ENCODE measurements at places on chromosomes 4 and X.
A peak's percentile ranks its signal among the peaks of the same experiment; 100 is the strongest.

DNA sequence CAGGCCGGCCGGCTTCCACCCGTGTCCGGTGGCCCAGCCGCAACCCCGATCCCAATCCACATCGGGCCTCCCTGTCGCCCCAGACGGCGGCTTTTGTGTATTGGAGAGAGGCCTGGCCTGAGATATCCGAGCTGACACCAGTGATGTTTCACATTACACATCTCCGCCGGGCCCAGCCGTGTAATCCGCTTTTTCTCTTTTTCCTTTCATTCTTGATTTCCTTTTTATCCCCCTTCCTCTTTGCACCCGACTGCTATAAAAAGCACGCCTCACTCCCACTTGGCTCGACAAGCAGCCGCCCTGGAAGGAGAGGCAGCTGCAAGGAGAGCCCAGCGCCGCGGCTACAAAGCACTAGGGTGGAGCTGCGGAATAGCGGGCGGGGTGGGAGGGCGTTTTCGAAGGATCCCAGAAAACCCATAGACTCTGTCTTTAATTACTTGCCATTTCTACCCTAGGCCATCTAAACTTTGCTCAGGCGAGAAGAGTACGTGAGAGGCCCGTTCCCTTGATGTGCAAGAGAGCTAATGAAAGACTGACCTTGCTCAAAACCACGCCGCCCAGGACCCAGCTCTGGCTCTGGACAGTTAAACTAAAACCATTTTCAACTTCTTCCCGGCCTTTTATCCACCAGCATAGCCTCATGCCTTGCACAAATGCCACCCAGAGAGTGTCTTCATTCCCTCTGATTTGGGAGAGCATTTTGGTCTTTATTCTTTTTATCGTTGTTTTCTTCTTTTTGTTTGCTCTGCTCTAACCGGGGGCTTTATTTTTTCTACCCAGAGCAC, 3.2 kb downstream of the PITX2 start:
- DNase-seq, result no peak

GRCh38 chr4:144647095-144647561, 1.2 kb downstream of the HHIP start:
- DNase-seq, result no peak

GRCh38 chrX:106404512-106404911, 207.3 kb upstream of the RADX start:
- DNase-seq, result no peak

DNA sequence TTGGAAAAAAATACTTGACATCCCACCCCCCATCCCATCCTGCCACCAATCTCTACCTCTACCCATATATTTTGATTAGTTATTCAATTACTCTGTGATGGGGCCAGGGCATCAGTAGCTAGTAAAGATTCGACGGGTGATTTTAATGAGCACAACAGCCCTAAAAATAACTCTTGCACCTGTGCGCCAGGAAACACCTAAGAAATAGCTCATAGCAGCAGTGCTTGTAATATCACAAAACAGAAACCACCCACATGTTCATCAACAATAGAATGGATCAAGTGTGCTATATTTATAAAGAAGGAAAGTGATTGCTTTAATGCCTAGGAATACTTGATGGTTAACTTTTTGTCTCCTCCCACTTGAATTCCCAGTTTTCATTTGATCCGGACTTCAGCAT, 225.6 kb upstream of the LCORL start:
- no peak for DNase-seq

DNA sequence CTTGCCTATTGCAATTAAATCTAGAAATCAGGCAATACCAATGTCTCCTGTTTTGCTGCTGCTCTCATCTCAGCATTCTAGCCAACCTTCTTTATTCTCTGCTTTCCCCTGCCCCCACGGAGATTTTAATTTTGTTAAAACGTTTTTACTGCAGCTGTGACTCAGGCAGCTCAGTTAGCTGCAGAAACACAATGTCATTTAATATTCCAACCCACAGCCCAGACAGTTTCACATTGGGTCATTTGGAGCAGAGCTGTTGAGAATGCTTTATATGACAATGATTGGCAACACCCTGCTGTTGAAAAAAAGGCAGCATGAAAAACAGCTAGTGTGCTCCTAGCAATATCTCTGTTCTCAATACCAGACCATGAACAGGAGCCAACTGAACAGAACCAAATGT, 12.6 kb upstream of the SLC10A4 start:
- DNase-seq, result no peak

- no peak for DNase-seq
These were observed 176.4 kb downstream of the IL1RAPL2 start for GRCh38 chrX:104742355-104742754.

- DNase-seq, result no peak
These were observed 15.0 kb upstream of the STS start for GRCh38 chrX:7132335-7133049.

DNA sequence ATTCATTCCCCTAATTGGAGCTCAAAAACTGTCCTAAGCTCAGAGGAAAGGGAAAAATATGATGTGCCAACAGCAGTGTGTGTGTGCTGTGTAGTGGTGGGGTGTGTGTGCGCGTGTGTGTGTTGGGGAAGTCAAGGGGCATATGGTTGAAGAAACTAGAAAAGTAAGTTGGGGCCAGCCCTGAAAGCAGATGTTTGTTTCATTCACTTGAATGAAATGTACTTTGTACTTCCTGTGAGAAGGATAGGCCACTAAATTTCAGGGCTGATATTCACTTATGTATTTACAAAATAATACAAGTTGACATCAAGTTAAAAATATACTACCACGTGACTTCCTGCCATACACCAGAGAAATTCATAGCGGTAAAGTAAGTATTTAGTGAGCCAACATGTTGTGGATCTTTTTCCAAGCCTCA, 151.3 kb upstream of the JADE1 start:
- DNase-seq, result no peak

GRCh38 chr4:68630371-68630770, 40.1 kb downstream of the UGT2B15 start:
- no peak for DNase-seq

DNA sequence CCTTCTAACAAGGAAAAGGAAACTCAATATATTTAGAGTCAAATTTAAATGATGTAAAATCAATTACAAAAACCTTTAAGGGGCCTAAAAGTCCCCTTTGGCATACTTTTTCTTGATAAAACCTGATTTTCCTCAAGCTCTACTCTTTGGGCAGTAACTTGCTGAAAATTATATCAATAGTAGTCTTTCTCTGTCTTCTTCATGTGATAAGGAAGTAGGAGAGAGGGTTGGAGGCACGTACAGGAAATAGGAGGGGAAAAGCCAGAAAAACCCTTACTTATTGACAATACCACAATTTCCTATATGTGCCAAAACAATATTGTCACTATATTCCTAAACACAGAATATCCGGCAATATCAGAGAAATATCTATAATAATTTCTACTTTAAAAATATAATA, 9.6 kb downstream of the RHOH start:
- DNase-seq, result no peak

DNA sequence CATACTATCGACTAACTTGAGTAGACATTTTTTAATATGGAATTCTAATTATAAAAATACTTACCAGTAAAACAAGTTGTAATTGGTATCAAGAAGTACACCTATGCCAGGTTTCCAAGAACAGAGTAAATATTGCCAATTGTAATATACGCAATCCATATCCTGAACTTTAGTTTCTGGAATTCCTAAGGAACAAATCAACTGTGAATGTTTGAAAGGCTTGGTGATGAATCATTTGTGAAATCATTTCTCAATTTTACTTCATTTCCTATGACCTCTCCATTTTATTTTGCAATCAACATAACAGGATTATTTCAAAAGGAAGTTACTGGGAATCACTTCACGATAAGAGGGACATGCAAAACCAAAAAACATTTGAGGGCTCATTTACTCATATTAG, 3.7 kb downstream of the IL13RA2 start:
- DNase-seq, result no peak

- no peak for DNase-seq
These were observed 1210.6 kb downstream of the C4orf33 start for GRCh38 chr4:130306566-130306965.

- DNase-seq, result no peak
These were observed 46.1 kb downstream of the EVC start for GRCh38 chr4:5757091-5757490.

DNA sequence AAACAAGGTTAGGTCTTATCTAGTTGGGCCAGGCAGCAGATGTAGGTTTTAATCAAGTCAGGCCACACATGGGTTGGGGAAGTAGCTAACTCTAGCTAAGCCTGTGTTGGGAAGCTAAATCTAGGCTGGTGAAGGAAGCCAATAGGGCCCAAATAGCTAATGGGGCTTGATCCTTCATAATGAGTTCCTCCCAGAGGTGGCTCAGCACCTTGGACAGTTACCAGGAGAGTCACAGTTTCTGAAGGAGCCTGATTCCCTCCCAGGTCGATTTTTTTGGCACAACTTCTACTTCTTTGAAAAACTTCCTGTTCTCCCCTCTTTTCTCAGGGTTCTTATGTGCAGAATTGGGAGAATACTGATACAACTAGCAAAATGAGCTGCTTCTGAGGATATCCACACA, 242.5 kb upstream of the PRPS2 start:
- DNase-seq, result no peak

- DNase-seq, result no peak
These were observed 40.5 kb downstream of the PAGE2 start for GRCh38 chrX:55129361-55129760.

GRCh38 chr4:109434007-109434971, 674 bp downstream of the SEC24B start:
- DNase-seq, result peak; percentile 12

DNA sequence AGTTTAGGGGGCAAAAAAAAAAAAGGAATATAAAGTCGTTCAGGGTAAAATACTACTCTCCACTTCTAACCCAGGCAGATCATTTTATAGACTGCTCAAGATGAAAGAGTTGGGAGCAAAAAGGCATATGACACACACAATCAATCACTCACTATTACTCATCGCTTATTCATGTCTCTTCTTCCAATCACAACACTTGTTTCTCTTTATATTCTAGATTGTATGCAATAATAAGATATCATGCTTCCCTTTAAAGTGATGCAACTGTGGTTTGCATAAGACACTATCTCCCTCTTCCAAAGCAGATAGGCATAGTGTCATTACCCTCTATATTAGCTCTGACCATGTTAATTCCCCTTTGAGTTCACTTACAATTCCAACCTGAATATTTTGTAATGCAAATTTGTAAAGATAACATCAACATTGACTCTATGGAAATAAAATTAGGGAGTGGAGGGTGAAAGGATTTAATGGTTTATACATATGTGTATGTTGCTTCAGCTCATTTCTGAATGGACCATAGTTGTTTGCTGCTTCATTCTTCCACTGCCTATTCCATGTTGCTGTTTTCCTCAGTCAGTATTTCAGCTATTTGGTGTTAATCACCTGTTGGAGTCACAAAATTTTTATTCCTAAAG, 154.9 kb upstream of the EPHA5 start:
- DNase-seq, result no peak
